ENCODE measurements at places on chromosomes 3 and 15.

DNA sequence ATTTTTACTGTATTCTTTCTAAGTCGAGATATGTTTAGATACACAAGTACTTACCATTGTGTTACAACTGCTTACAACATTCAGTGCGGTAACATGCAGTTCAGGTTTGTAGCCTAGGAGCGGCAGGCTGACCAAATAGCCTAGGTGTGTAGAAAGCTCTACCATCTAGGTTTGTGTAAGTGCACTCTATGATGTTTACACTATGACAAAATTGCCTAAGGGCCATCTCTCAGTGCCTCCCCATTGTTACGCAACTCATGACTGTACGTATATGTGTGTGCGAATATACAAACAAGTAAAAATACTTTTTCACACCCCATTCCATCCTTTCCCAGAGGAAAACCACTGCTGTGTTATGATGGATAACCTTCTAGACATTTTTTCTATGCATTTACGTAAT, 44.3 kb downstream of the PXYLP1 start:
- no peak for DNase-seq

DNA sequence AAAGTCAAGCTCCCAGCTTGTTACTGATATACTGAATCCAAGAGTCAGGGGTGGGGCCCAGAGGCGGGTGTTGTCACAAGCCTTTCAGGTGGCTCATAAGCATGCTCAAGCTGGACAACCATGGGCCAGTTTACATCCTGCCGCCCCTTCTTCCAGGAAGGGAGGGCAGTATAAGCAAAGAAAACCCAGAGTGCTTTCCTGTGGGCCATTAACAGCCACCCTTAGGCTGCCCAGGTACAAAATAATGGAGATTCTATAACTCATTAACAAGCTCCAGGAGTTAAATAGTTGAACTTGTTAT, 183.2 kb downstream of the NTRK3 start:
- DNase-seq = no peak

- DNase-seq = no peak
These were observed 66.5 kb downstream of the LEKR1 start for GRCh38 chr3:156892701-156893100.

- DNase-seq = no peak
These were observed 696.3 kb downstream of the NR2F2 start for GRCh38 chr15:97026781-97027180.

GRCh38 chr3:48503401-48504050, 448 bp downstream of the SHISA5 start:
- no peak for DNase-seq

Data from stimulated activated CD8-positive, alpha-beta memory T cell treated with anti-CD3 and anti-CD28 coated beads, Interleukin-7, amount 100 ng/mL, for 1 hour (primary cell).